ENCODE measurements at places on chromosomes 5 and 9.
A peak's percentile ranks its signal among the peaks of the same experiment; 100 is the strongest.

DNA sequence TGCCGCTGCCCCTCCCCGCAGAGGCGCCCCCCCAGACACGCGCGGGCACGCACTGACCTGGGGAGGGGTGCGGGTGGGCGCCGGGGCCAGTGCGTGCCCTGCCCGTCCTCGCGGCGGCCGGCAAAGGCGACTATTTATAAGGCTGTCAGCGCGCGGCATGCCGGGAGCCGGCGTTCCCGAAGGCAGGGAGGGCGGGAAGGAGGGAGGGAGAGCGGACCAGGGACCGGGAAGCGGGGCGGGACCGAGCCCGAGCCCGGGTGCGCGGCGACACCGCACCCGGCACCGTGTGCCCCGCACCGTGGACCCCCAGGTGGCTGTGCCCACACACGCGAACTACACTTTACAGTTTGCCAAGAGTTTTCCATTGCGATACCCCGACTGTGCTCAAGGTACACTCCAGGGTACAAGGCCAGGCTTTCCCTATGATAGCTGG lies at the start of gene AK1:
TSS of gene AK1 (minus strand) at position 110 of the 433 bp plus-strand sequence. CDS start 3,058 bp downstream, outside the sequence.
- no peak for DNase-seq

DNA sequence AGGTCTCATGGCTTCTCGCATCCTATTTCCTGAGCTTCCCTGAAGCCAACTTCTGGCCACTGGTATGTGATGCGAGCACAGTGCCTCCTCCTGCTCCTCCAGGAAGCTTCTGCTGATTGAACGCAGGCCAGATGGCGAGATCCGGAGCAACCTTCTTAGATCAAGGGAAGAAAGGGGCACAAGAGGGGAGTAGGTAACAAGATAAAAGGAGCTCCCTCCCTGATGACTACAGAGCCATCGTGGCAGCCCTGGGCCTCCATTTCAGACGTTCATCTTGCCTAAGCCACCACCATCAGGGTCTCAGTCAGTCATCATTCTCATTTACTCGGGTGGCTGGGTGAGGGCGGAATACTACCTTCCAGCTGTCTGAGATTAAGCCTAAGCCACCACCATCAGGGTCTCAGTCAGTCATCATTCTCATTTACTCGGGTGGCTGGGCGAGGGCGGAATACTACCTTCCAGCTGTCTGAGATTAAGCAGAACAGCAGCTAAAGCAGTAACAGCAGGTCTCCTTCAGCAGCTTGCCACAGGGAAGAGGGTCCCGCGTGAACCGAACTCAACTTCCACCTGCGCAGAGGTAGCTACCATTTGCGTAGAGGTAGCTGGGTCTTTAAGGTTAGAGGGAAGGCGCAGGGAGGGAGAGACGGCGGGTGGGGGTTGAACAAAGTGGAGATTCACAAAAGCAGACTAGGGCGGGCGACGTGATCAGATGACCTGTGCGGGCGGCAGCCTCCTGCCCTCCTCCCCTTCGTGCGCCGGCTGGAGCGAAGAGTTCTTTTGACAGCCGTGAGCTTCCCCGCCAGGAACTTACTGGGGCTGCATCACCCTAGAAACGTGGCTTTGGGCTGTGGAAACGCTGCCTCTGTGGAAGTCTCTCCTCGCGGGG lies 27.9 kb upstream of the MGAT1 start:
- peak; percentile 26 for DNase-seq

- no peak for DNase-seq
Measured at GRCh38 chr5:116529615-116530014, 45.0 kb downstream of the SEMA6A start.

- DNase-seq, result no peak
Measured at GRCh38 chr5:78362220-78362619, 1.8 kb downstream of the SCAMP1 start.

- peak; percentile 47 for DNase-seq
Measured at GRCh38 chr5:7754997-7755596, 95.8 kb downstream of the CFAP90 start.

DNA sequence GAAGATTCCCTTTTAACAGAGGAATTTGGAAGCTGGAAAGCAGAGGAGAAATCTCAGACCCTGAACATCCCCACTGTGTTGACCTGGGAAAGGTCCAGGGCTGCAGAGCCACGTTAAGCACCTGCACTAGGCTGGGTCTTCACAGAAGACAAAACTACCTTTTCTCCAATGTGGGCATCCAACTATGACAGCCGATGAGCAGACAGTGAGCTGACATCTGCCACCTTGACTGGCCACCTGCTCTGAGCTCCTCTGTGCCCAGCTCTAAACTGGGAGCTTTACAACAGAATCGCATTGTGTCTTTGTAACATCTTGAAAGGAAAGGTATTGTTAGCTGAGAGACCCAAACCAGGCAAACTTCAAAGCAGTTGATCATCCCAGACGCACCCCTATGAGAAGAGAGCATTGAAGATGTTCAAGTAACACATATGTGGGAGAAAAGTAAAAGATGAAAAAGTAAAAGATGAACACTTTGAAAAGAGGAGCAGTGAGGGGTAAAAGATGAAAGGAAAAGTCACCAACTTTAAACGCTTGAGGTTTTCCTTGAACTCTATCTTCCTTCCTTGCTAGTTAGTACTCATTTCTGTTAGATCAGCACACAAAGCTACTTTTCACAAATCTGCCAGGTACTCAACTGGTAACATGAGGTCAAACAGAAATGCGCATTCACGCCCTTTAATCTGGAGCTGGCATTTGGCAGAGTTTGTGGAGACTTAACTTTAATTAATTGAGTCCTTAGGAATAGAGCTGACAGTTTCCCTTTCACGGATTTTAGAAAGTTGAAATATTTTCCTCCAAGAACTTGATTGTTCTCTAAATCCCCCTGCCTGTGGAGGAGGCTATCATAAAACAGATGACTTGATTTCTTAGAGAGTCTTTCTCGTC lies 53.2 kb upstream of the CTXN3 start:
- DNase-seq, result no peak

DNA sequence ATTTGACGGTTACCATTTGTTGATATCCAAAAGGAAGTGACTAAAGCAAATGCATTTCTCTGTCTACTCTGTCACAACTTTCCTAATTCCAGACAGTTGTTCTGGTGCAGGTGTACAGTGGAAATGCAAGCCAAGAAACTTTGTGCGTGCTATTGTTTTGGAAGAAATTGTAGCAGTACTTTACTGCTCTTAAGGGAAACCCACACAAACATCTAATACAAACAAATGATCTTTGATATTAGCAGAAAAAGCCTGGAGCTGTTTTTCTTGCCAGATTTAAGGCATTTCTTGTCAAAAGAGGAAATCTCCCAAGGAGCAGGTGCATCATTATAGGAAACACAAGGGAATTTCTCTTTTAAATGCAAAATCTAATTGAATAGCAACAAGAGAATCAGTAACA lies 2.0 kb downstream of the SNCAIP start:
- no peak for DNase-seq

DNA sequence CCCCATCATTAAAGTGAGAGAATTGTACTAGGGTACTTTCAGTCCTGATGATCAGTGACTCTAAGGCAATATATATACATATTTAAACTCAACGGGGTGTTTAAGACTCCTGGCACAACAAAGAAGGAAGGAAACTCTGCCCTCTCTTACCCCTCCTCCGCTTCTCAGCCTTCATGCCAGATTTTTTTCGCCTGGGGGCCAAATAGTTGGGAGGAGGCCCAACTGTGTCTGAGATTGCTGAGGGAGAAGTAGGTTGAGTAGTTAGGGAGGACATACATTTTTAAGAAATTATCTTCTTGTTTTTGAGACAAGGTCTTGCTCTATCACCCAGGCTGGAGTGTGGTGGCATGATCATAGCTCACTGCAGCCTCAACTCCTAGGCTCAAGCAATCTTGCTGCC lies 127.7 kb upstream of the SHB start:
- DNase-seq, result no peak

DNA sequence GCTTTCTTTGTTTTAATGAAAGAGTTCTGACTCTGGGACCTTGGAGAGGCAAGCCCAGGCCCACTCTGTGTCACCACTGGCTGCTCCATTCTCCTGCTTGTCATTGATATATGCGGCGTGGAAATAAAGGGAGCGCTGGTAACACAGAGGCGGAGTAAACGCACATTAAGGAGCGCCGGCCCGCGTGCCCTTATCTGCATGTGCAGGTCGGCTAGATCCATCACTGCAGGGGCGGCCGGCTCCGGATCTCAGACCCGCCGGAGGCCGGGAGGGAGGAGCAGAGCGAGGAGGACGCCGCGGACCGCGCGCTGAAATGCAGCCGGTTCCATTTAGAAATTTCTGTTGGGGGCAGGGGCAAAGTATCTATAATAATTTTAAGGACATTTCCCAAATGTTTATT lies 70.8 kb downstream of the MRPL36 start:
- DNase-seq, result no peak

DNA sequence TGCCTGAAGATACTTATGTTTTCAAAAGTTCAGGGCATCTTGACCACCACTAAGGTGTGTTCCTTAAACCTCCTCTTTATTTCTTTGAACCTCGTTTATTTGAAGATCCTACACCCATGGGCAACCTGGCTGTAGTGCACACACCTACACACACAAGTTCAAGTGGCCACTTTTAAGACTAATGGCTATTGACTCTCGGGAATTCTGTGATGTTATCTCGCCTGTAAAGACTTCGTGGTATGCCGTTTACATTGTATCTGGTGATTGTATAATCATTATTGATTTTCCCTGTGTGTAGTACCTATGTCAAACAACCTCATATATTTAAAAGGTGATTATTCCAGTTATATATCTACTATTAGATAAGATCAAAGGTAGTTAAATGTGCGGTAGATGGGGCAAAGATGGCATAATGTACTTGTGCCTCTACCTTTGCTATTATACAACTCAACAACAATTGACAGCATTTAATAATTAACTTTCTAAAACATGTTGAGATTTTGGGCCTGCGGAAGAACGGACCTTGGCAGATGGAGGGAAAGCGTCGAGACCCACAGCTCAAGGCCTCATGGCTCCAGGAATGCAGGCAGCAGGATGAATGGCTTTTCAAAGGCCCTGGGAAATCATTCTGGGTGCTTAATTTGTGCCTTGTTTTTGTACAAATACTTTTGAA lies 51.4 kb upstream of the IRX2 start:
- no peak for DNase-seq
